ENCODE measurements at places on chromosomes 7 and 10.

- no peak for DNase-seq
Observed at GRCh38 chr7:37440738-37441385, 7.8 kb downstream of the ELMO1 start.

DNA sequence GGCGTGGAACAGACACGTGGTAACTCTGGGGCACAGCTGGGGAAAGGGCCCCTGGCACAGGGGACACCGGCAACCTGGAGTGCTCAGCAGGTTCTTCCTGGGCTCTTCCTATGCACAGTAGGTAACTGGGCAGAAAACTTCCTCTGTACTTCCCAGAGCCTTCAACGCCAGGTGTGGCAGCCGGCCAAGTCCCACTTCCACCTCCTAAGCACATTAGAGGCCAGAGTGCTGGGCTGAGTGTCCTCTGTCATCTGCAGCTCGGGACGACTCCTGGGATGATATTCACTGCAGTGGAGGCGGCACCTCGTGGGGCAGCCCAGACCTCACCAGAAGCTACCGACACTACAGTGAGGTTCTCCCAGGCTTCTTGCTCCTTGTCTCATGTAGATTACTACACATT is 114.5 kb downstream of the LARP4B start:
- no peak for DNase-seq

GRCh38 chr10:70523549-70523948 is 45.0 kb downstream of the PALD1 start:
- no peak for DNase-seq

DNA sequence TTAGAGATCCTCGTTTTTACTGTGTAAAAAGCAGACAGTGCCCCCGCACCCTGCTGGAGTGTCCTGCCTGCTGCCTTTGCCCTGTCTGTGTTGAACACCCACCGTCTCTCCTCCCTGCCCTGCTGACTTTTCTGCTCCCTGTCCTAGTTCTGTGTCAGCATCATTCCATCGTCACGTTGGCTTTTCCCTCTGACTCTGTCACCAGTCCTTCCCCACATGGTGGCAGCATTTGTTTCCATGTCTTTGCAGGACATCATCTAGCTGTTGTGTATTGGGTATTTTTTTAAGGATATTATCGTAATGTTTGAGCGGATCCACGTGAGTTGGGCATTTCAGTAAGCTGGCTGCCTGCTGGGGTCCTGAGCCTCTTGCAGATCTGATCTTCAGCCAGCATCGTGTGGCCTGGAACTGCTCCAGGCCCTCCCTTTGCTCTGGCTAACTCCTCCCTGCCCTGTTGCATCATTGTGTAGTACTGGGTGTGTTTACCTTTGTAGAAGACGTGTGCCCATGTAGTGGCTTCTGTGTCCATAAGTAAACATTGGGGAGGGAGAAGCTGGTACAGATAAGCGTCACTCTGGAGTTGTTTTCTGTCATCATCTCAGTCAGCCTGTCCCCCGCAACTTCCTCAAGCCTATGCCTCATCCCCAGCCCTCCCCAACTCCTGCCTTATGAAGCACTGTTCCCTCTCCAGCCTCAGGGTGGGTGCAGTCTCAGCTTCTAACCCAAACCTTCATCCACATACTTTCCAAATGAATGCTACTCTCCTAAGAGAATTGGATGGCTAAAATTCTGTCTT is 44.3 kb downstream of the TRRAP start:
- DNase-seq: no peak

DNA sequence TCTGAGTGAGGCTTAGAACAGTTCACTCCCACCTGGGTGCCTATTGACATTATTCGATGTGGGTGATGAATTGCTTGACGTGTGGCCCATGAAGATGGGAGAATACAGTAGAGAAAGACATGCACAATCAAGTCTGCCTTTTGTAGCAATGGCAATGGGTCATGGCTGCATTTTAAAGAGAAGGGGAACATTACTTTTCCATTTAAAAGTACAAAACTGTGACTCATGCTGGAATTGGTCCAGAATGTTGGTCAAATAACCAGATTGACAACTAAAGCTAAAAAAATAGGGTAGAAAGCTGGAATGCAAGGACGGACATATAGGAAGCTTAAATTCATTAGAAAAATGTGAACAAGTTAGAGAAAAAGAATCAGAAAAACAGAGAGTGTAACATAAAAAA is 104.1 kb upstream of the SLC25A13 start:
- DNase-seq: no peak

GRCh38 chr7:149291036-149291780 is 29.2 kb downstream of the ZNF783 start:
- DNase-seq: no peak

- peak; percentile 74 for DNase-seq
Observed at GRCh38 chr10:16597656-16598055, 76.0 kb upstream of the C1QL3 start.

- no peak for DNase-seq
Observed at GRCh38 chr10:74293686-74294371, 142.8 kb downstream of the ADK start.

DNA sequence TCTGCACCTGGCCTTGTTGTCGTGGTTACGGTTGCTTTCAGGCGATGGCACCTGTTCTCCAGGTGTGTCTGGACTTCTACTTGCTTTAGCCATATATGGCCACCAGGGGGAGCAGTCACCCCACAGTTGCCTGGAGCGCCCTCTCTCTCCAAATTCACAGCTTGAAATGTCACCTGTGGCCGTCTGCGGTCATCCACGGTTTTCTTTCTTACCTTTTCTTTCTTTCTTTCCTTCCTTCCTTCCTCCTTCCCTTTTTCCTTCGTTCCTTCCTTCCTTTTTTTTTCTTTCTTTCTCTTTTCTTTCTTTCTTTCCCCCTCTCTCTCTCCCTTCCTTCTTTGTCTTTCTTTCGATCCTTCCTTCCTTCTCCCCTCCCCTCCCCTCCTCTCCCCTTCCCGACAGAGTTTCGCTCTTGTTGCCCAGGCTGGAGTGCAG is 150.5 kb upstream of the VKORC1L1 start:
- DNase-seq: peak; percentile 75

DNA sequence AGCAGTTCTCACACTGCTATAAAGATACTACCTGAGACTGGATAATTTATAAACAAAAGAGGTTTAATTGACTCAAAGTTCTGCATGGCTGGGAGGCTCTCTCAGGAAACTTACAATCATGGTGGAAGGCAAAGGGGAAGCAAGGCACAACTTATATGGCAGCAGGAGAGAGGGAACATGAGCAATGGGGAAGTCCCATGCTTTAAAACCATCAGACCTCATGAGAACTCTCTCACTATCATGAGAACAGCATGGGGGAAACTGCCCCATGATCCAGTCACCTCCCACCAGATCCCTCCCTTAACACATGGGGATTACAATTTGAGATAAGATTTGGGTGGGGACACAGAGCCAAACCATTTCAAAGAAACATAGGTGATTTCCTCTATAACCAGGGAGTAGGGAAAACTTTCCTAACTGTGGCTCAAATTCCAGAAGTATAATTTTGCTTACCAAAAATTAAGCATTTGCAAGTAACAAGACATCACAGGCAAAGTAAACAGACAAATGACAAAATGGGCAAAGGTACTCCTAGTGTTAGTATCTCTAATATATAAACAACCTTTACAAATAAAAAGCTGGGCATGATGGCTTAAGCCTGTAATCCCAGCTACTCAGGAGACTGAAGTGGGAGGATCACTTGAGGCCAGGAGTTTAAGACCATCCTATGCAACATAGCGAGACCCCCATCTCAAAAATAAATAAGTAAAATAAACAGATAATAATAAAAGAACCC is 88.0 kb downstream of the KBTBD2 start:
- no peak for DNase-seq

- DNase-seq: peak; percentile 9
Observed at GRCh38 chr10:44332465-44332864, 52.4 kb downstream of the CXCL12 start.

DNA sequence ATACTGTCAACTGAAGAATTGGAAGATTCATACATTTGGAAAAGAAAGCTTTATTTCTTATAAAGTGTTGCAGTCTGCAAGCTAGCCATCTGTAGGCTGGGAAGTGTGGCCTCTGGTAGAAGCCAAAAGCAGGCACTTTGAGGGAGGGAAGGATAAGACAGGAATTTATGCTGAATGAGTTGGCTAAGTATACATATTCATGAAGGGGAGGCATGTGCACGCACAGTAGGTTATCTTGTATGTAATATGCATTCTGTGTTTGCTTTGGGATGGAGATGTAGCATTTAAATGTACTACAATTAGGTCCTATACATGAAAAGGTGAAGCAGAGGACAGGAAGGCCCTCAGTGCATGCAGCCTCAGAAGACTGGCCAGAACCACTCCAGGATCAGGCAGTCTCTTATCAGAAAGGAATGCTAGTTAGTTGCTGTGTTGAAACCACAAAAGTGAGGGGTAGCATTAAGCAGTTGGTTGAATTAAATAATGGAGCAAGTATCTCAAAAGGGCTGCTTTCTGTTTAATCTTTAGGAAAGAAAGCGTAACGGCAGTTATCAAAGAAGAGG is 40.9 kb downstream of the MYO3A start:
- no peak for DNase-seq

GRCh38 chr10:124693396-124693795 is 50.8 kb downstream of the FAM53B start:
- no peak for DNase-seq

GRCh38 chr7:50672045-50672444 is 106.8 kb upstream of the DDC start:
- DNase-seq: no peak

DNA sequence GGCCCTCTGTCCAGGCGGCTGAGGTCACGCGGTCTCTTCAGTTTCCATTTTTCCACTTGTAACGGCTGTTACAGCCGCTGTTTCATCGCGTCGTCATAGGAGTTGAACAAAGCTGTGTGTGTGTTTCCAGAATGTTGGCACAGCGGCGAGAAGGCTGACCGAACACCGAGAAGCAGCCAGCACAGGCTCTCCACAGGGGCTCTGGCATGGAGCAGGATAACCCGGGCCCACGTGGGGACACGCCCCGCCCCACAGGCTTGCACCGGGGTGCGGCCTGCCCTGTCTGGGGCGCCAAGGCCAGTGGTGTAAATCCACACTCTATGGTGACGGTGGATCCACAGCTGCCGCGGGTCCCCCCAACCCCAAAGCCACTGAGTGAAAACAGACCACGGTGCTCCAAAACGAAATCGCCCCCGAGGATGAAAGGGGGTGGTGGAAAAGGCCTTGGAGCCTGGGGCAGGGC is 448.2 kb downstream of the DNAJB6 start:
- no peak for DNase-seq

GRCh38 chr7:6246251-6246917 is 26.0 kb downstream of the CYTH3 start:
- no peak for DNase-seq

DNA sequence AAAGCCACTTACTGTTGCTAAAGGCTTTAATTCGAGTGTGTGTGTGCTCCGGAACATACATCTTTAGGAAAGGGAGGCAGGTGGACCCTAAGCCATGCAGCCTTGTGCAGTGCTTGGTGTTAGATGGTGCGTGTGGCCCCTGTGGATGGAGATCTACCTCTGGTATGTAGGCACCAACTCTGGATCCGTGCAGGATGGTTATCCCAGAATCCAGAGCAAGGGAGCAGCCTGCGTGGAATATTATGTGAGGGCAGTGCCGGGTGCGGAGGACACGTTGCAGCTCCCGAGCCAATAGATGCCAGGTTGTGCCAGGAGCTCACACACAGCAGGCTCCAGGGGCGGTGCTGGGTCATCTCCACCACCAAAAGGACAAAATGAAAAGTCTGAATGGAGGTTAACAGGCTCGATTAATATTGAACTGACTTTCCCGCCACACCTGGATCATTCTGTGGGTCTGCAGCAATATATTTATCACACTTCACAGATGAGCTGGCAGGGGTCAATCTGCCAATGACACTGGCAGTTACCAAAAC is 143.0 kb upstream of the NPS start:
- no peak for DNase-seq

DNA sequence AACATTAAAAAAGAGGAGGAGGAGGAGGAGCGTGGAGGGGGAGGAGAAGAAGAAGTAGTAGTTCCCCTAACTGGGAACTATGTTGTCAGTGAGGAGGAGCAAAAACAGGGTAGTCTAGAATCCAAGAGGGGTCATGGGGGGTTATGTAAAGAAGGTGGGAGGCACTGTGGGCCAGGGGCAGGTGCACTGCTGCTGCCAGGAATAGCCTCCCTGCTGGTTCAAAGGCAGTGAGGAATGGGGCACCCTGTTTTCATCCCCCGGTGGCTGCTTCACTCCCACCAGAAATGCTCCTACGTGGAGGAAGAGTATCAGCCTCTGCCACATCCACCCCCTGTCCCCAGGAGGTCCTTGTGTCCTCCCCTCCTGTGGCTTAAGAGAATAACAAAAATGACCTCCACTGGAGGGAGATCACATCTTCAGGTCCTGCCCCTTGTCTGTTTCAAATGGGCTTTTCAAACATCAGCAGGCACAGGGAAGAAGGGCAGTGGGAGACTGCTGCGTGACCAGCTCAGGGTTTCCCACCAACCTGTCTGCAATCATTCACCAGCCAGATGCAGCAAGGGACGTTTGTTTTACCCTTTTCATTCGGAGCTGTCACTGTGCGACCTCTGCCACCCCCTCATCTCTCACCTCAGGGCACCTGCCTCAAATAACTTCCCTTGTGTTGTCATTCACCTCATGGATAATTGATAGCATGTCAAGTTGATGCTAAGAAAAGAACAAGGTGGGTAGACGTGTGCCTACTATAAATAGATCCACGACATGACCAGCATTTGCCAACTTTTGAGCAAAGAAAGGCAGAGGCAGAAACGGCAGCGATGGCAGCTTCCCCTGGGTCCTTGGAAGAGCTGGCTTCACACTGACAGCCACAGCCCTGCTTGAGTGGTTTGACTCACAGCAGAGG is 92.6 kb downstream of the DGKI start:
- no peak for DNase-seq

GRCh38 chr10:14146501-14146900 is 184.2 kb downstream of the FRMD4A start:
- DNase-seq: no peak

DNA sequence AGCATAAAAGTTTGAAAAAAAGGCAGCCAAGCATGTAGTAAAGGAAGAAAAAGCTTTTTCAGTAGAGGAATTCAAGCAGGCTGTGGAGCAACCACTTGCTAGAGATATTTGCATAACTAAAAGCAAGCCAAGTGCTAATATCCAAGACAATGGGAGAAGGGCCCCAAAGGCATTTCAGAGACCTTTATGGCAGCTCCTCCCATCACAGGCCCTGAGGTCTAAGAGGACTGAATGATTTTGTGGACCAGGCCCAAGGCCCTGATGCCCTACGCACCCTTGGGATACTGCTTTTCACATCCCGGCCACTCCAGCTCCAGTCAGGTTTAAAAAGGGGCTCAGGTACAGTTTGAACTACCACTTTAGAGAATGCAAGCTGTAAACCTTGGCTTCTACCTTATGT is 261.7 kb upstream of the SEMA3C start:
- DNase-seq: no peak

DNA sequence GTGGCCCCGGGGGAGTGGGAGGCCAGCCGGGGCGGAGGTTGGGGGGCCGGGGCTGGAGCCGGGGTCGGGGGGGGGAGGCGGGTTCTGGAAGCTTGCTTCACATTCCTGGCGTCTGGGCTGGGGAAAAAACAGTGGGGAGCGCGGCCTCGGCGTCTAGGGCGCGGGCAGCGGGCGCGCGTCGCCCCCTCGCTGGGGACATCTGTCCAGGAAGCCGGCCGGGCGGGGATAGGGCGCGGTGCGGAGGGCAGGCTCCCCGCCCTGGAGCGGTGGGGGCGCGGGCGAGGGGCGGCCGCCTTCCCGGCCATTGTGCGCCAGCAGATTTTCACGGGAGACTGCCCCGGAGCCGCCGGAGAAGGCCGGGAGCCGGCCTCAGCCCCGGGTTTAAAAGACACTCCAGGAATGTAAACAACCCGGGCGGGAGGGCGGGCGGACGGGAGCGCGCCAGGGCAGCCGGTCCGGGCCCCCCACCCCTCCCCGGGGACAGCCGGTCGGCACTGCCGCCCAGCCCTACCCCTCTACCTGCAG is 1.4 kb downstream of the ZMIZ1 start:
- DNase-seq: peak; percentile 64
